ENCODE measurements at places on chromosomes 6 and 20.
A peak's percentile ranks its signal among the peaks of the same experiment; 100 is the strongest.

DNA sequence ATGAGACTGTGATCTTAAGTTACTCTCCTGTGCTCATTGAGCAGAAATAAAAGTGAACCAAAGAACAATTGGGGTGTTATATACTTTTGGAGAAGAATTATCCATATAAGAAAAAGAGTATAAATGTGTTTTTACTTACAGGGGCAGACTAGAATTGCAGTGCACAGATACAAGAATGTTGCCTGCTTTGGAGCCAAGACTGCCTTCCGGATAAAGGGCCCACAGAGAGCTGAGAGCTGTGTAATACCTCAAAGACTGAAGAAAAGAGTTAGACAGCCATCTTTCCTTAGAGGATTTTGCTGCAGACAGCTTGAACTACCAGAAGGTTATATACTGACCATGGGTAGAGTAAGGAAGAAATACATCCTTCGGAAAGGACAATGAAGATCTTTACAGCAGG is 1235.5 kb upstream of the CITED2 start:
- DNase-seq, result no peak

DNA sequence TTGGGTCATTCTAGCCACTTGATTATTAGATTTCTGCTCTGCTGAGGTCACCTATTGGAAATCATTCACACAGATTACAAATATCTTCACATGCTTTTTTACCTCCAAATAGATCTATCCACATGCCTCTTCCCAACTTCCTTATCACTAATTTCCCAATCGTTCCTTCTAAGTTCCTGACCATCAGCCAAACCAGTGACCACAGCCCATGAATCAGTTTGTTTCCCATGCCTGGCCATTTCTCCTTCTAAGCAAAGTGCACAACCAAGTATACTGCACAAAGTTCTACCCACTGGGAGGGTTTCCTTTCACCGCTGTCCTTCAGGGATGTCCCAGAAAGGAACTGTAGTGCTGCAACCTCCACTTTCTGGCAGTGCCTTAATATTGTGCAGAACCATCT is 140.5 kb upstream of the SYNDIG1 start:
- DNase-seq, result no peak

- DNase-seq, result peak; percentile 15
These were observed 10.9 kb upstream of the BMP5 start for GRCh38 chr6:55886185-55886836.

- no peak for DNase-seq
These were observed at the start of gene C6orf118 for GRCh38 chr6:165308926-165309731. Gene C6orf118, minus strand, starts transcription at chr6:165309605. Its CDS starts 19 bp downstream, at chr6:165309586.

DNA sequence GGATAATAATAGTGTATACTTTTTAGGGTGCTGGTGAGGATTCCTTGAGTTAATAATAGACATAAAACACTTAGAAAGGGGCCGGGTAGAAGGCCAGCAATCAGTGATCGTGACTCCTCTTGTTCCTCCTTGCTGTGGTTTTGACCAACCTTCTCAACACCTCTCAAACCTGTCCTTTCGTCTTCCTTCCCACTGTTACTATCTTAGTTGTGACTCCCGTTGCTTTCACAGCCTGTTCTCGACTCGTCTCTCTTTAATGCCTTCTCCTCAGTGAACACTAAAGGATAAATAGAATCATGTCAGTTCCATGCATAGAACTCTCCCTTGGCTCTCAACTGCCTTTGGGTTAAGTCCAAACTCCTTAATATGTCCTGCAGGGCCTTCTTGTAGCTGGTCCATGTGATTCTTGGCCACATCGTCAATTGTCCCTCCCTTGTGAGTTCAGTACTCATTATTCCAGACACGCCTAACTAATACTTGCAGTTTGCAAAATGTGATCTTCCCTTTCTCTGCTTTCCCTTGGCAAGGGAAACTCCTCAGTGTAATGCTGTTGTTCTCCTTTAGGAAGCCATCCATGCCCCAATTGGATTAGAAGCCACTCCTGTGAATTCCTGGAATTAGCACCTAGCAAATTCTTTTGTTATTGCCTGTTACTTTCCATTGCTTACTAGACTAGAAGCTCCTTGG is 164.9 kb downstream of the UTRN start:
- no peak for DNase-seq

DNA sequence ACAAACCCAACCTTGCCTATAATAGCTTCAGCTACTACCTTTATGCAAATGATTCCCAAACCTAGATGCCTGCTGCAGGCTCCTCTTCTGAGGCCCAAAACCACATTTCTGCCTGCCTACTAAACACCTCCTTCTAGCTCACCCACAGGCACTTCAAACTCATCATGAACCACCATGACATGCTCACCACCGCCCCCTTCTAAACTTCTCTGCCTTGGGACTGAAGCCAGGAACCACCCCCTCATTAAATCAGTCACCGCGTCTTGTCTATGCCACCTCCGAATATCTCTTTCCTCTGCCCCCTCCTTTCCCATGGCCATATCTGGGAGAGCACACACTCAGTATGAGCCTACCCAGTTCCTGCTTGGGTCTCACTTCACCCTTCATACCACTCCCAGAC is 101.2 kb downstream of the SNAP25 start:
- no peak for DNase-seq

DNA sequence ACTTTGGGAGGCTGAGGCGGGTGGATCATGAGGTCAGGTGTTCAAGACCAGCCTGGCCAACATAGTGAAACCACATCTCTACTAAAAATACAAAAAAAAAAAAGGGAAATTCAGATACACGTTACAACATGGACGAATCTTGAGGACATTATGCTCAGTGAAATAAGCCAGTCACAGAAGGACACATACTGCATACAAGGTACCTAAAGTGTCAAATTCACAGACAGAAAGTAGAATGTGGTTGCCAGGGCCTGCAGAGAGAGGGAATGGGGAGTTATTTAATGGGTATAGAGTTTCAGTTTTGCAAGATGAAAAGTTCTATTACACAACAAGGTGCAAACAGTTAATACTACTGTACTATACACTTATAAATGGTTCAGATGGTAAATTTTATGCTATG is 75.1 kb downstream of the SNX5 start:
- DNase-seq, result no peak

- no peak for DNase-seq
These were observed 843.9 kb downstream of the QKI start for GRCh38 chr6:164258421-164258820.

DNA sequence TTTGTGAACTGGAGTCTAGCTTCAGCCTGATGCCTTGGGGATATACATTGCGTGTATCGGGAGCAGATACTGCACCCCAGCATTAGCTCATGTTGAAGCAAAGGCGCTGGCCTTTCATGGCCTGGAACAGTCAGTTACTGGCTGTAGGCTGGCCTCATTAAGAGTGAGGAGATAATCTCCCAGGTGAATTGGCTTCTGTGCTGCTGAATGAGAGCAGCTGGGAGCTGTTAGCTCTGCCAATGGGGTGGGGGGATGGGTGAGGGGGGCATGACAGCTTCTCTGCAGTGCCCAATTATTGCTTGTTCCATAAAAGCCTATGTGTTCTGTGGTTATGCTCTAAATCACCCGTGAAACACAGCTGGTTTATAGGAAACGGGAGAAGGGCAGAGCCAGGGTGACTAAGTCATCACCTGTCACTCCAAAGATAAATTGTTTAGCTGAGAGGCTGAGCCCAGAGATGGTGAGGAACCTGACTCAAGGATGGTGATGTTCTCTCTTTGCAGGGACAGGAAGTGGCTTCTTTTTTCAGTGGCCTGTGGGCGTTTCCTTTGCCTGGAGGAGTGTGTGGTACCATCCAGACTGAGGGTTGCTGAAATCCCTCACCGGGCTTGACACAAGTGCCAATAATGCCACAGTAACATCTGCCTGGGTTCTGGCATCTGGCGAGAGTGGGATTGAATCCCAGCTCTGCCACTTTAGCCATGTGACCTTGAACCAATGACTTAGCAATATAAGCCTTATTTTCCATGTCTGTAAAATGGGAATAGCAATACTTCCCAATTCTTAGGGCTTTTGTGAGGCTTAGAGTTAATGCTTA is 170.8 kb downstream of the BCAS1 start:
- DNase-seq, result peak; percentile 91

DNA sequence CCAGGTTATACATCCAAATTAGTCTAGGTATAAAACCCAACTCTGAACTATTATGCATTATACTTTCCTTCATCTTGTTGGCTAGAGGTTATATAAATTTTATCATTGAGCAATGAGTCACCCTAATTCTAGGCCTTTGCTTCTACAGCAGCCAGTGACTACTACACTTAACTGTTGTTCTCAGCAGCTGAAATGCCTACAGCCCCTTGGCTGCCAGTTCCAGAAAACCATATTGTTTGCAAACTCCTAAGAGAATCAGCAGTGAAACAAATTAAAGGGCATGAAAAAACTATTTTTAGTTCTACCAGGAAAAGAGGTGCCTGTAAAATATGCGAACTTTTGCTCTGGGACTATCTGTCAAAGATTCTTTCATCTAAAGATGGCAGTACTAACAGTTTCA is 292.8 kb downstream of the FRK start:
- no peak for DNase-seq

- no peak for DNase-seq
These were observed 10.6 kb upstream of the DSN1 start for GRCh38 chr20:36784116-36784515.

All from activated CD4-positive, alpha-beta T cell treated with anti-CD3 and anti-CD28 coated beads, Interleukin-2, Interleukin-6, amounts not matched to agents 100 ng/mL and 50 ng/mL, durations not matched to agents 16 hours and 8 hours (primary cell).